ENCODE measurements at places on chromosomes 12 and 14.

DNA sequence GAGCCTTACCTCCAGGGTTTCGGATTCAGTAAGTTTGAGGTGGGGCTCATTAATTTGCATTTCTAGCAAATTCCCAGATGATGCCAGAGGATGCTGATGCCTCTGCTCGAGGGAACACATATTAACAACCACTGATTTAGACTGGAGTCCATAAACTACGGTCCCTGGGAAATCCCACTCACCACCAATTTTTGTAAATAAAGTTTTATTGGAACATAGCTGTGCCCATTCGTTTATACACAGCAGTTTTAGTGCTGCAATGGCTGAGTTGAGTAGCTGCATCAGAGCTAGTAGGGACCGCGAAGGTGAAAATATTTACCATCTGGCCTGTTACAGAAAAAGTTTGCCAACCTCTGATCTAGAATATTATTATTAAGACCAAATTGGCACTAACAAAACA lies 73.8 kb downstream of the DNAI7 start:
- no peak for DNase-seq

- no peak for DNase-seq
These were observed 704.2 kb upstream of the TMEM132C start for GRCh38 chr12:127562816-127563215.

DNA sequence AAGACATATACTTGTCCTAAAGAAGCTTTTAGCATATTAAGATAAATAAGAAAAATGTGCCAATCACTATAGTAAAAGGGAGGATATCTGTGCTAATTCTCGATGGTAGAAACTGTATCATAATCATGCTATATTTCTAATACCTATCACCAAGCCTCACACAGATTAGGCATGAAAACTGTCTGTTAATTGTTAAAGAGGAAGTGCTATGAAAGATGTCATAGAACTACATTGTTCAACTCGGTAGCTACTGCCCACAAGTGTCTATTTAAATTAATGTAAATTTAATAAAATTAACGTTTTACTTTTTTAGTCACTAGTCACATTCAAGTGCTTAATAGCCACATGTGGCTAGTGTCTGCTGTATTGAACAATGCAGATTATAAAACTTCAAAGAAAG lies 77.5 kb upstream of the KICS2 start:
- no peak for DNase-seq

GRCh38 chr12:118183711-118184110 lies 47.8 kb downstream of the PEBP1 start:
- no peak for DNase-seq

DNA sequence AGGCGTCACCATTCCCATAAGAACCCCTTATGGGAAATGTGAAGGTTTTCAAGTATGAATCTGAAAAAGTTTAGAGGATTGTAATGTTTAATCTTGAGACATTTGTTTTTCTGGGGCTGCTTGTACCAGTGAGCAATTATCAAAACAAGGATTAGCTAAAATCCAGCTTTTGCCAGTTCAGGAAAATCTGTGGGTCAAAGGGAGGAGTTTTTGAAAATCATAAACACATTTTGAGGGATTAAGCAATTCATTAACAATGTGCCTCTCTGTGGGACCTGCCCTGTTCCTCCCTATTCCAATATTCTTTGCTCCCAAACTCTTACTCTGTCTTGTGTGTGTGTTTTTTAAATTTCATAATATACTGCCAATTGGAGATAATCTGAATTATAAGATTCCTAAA lies 11.7 kb upstream of the DAAM1 start:
- no peak for DNase-seq

GRCh38 chr14:105187935-105188524 lies 6.9 kb upstream of the NUDT14 start:
- DNase-seq: no peak

- no peak for DNase-seq
These were observed 389.3 kb downstream of the BMP4 start for GRCh38 chr14:53567236-53567780.

DNA sequence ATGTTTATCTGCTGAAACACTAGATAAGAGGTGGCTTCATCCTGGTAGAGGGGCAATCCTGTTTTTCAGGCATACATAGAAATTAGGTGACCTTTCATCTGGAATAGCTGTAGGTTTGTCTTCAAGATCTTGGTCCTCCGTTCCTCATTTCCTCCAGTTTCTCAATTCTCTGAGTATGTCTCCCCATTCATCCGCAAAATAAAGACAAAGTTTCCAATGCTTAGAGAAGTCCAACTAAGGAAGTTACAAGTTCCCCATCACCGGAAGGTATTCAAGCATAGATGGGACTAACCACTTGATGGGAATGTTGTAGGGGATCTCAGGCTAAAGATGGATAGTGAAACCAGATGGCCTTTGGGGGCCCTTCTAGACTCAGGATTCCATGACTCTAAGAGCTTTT lies 34.3 kb downstream of the ERG28 start:
- no peak for DNase-seq

DNA sequence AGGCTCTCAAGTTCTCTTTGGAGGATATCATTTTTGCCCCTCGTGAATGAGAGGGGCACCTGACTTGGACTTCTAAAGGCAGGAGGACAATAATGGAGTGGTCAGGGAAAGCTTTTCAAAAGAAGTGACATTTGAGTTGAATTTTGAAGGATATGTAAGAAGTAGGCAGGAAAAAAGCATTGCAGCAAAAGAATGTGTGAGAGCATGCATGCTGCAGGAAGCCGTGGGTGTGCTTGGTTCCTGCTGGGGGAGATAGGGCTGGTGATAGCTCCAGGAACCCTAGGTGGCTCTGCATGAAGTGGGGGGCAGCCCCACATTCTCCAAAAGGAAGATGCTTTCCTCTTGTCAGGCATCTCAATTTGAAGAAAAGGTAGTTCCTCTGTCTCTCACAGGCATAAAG lies 23.1 kb downstream of the ACVR1B start:
- DNase-seq: no peak

Data from right kidney (tissue), 9 donors.